ACHN (cell line): ENCODE measurements at places on chromosomes 1 and 21.

- DNase-seq, result no peak
Observed at GRCh38 chr1:193181536-193181935, 4.9 kb downstream of the B3GALT2 start.

GRCh38 chr1:83747853-83748482, 251.0 kb downstream of the TTLL7 start:
- no peak for DNase-seq

GRCh38 chr21:16388911-16389560, 659.3 kb downstream of the USP25 start:
- no peak for DNase-seq

DNA sequence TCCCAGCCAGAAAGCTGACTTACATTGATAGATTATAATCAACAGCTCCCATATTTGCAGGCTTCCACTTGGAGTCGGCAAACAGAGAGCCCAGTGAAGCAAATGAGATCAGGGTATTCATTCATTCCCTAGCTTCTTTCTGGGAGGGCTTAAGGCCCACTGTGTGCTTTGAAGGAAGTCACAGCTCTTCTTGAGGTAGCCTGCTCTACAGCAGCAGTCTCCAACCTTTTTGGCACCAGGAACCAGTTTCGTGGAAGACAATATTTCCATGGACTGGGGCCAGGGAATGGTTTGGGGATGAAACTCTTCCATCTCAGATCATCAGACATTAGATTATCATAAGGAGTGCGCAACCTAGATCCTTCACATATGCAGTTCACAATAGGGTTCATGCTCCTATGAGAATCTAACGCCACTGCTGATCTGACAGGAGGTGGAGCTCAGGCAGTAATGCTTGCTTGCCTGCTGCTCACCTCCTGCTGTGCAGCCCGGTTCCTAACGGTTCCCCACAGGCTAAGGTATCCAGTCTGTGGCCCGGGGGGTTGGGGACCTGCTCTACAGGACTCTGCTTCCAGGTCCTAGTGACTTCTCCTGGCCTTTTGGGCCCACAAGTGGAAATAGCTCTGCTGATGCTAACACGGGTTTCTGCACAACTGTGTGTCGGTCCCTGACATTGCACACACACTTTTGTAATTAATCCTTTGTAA, 13.7 kb upstream of the ADAM30 start:
- no peak for DNase-seq

DNA sequence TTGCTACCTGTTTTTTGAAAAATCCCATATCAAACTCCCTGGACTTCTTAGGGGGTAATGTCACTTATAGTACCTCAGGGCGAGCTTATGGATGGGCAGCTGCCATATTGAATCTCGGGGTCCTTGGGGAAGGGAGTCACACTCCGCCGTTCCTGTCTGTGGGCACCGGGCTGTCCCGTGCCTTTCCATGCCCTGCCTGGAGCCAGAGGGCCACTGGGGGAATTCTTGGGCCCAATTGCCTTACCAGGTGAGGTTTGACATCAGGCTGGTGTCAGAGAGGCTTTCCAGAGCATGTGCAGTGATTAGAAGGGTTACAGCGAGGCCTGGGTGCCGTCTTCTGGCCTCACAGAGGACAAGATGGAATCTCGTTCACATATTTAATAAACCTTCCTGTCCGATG, 28.8 kb downstream of the QSOX1 start:
- no peak for DNase-seq

DNA sequence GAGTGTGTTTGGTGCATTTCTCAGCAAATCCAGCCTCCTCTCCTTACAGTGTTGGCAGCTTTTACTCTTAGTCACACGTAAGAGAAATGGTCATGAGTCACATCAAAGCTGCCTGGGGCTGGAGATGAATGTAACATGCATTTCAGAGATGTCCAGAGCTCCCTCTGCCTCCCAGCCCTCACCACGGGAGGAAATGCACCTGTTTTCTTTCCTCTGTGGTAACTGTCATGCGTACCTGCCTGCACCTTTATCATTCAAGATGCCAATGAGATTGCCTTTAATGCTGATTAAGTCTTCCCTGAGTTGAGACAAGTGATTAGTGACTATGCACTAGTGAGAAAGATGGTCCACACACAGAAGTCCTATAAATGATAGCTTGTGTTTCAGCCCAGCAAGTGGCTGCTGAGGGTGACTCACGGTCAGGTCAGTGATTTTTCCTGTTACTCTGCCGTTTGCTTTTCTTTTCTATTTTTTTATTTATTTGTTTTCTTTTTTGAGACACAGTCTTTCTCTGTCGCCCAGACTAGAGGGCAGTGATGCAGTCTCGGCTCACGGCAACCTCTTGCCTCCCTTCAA, 277.3 kb upstream of the FMN2 start:
- peak; percentile 92 for DNase-seq

- DNase-seq, result no peak
Observed at GRCh38 chr1:236654511-236654910, 31.8 kb upstream of the ACTN2 start.

DNA sequence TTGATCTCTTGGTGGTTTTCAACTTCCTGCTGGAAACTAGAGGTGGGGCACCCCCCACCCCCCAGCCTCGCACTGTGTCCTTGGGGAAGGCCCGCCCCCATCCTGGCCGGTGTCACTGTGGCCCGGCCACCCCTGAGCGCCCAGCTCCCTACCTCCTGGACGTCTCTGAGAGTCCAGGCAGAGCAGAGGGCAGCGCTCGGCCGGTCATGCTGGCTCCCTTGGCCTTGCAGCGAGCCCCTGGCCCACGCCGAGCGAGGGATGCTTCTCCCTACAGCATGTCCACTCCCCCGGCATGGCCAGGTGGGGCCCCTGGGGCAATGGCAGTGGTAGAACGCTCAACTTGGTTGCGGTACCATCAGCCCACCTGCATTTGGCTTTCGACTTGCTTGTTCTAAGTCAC, 28.7 kb upstream of the TRAPPC10 start:
- DNase-seq, result no peak

- no peak for DNase-seq
Observed at GRCh38 chr21:42627527-42628289, 25.7 kb upstream of the PDE9A start.

DNA sequence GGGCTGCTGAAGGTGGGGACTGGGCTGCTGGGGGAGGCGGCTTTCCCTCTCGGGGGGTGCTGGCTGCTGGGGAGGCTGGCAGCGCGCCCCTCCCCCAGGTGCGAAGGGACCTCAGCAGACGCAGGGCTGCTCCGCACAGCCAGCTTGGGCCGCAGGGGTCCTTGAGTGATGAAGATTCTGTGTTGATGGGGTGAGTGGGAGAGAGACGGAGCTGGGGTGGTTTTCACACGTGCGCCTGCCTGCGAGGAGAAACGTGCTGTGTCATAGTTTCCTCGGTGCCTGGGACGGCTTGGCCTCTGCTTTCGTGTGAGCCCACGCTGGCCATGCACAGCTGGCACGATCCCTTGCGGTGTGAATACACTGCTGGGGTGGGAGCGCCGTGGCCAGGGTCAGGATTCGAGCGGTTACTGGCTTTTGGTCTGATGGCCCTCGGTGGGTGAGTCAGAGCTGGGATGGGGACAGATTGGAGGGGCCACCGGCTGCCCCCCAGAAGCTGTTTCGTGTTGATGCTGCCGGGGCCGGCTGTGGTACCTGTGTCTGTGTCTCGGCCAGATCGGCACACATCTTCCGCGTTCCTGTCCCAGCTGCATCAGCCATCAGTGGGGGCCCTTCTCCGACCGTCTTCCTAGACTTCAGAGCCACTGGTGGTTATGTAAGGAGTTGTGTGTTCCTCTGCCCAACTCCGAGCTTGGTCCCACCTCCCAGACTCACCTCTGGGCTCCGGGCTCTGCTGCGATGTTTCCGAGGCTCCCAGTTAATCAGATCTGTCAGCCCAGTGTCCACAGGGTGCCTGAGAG, 24.9 kb downstream of the PRKCZ start:
- DNase-seq, result no peak

DNA sequence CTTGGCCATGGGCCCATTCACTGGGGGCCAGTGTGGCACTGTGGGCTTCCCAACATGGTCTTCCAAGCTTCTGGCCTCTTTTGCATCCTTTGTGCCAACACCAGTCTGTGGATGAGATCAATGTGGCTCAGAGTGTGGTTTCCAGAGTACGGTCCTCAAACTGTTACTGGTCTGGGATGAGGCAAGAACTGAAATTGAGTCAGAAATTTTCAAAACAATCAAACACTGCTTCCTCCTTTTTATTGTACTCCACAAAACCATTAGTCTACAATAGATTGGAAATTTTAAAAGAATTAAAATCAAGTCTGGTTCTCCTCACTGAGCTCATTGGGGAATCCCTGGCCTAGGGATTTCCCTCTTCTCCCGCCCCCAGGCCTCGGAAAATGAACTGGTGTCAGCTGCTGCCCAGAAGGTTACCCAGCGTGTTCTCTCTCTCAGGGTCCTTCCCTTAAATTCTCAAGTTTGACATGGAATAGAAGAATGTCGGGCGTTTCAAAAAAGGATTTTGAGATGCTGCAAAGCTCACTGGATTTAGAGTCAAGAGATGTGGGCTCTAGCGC, 222.0 kb downstream of the SDCCAG8 start:
- no peak for DNase-seq

DNA sequence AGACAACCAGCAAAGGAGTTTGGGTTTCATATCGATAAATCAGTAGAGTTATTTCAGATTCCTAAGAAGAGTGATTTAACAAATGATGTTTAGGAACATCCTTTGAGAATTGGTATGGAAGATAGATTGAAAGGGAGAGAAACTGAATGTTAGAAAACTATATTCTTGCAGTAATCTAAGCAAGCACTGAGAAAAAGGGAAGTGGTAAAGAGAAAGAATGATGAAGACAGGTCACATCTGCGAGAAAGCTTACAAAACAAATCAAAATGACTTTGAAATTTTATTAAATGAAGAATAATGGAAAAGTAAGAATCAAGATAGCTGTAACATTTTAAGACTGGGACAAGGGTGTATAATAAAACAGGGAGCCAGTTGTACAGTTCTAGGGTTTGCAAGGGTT, 177.0 kb downstream of the HS2ST1 start:
- no peak for DNase-seq

- DNase-seq, result no peak
Observed at GRCh38 chr1:205324781-205325180, 3.2 kb upstream of the NUAK2 start.

DNA sequence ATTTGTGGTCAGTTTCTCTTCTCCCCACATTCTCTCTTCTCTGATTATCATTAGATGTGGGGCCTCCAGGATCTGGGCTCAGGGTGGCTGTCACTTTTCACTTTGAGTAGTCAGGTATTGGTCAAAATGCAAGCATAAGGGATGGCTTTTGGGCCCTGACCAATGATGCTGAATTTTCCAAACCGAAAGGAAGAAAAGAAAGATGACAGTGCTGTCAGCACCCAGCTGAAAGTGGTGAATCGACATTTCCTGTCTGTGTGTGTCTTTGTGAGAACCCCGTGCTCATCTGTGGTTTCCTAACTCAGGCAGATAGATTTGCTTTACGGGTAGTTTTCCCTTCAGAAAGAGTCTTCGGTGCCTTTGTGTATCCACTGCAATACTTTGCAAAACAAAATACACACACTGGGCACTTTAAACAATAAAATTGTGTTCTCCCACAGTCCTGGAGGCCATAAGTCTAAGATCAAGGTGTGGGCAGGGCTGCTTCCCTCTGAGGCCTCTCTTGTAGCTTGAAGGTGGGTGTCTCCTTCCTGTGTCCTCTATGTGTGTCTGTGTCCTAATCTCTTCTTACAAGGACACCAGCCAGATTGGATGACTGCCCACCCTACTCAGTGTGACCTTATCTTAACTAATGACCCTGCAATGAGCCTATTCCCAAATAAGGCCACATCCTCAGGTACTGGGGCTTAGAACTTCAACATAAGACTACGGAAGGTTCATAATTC, 274.8 kb upstream of the AJAP1 start:
- DNase-seq, result no peak

- peak; percentile 93 for DNase-seq
Observed at GRCh38 chr1:31939484-31940329, 1.5 kb upstream of the PTP4A2 start.

GRCh38 chr21:42102076-42102475, 31.0 kb downstream of the UMODL1 start:
- peak; percentile 27 for DNase-seq

- DNase-seq, result no peak
Observed at GRCh38 chr1:118999348-119000071, 11.4 kb upstream of the TBX15 start.

DNA sequence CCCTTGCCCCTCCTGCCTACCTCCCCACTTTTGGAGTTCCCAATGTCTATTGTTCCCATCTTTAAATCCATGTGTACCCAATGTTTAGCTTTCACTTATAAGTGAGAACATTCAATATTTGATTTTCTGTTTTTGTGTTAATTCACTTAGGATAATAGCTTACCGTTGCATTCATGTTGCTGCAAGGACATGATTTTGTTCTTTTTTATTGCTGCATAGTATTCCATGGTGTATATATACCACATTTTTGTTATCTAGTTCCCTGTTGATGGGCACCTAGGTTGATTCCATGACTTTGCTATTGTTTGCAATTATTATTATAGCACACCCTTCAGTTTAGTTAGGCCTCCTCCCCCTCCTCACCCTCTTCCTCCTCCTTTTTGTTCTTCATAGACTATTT, 33.5 kb upstream of the ADAR start:
- DNase-seq, result no peak

GRCh38 chr1:151898519-151898991, 10.8 kb downstream of the THEM4 start:
- no peak for DNase-seq

- DNase-seq, result no peak
Observed at GRCh38 chr21:34372321-34372720, 3.0 kb upstream of the SMIM11 start.
